ENCODE measurements at places on chromosomes 1 and 21.

- no peak for DNase-seq
Observed at GRCh38 chr1:173294843-173295242, 87.7 kb upstream of the TNFSF4 start.

DNA sequence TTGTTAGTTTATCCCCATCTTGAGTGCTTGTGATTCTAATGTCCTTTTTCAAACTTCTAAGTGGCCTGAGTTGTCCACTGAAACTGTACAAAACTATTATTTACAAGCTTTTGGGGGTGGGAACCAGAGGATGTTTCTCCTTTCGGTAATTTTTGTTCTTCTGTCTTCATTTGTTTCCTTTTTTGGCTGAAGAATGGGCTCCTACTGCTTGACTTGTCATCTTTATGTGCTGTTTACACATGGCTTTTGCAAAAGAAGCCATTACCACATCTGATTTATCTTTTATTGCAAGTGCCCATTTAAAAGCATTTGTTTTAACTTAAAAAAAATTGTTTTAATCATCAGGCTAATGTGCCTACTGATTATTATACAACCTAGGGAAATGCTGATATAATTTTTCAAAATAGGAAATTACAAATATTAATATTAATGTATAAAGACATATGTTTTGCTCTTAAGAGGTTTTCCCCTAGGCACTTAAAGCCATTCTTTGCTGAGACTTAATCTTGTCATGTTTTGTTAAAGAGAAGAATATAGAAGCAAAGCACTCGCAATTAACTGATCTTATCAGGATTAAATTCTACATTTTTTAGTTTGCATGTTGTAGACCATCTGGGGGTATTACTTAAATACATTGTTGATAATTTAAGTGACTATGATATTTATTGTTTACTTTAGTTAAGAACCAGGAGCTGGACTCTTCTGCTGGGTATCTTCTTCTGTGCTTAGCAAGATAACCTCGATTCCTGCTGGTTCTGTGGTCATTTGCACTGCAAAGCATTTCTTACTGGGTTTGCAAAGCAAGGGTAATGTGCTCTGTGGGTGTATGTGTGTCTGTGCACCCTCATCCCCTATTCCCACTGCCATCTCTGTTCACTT is 40.1 kb downstream of the TMEM200B start:
- no peak for DNase-seq

- no peak for DNase-seq
Observed at GRCh38 chr1:106620521-106620954, 435.9 kb upstream of the PRMT6 start.

GRCh38 chr1:88063605-88064004 is 620.5 kb upstream of the PKN2 start:
- DNase-seq: no peak

GRCh38 chr1:150567717-150568593 is 11.5 kb downstream of the MCL1 start:
- peak; percentile 84 for DNase-seq

- DNase-seq: no peak
Observed at GRCh38 chr1:207860531-207860930, 50.4 kb downstream of the CD34 start.

- DNase-seq: no peak
Observed at GRCh38 chr1:113714606-113715269, 44.5 kb downstream of the PHTF1 start.

- no peak for DNase-seq
Observed at GRCh38 chr1:212182579-212182978, 102.6 kb upstream of the PPP2R5A start.

- no peak for DNase-seq
Observed at GRCh38 chr1:229209386-229209785, 61.5 kb upstream of the RAB4A start.

GRCh38 chr1:234706931-234707330 is 97.0 kb upstream of the IRF2BP2 start:
- peak; percentile 23 for DNase-seq

DNA sequence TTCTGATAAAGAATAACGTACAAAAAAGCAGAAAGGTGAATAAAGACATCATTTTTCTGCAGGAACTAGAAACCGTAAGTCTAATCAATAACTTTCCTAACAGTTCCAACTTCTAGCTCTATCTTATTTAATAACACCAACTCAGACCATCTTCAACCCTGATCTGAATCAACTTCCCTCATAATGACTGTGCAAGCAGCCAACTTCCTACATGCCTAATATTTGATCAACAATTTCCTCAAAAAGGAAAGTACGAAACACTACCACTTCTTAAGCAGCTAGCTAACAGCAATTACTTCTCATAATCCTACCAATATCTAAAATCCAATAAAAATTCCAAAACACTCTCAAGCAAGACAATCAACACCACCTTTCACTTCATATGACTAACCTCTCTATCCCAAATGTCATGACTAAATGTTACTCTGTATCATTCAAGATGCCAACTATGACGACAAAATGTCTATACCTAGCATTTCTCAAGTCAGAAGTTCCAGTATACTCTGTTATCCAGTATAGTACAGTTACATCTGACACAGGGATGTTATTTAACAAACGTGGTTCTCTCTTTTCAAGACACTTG is 1.7 kb downstream of the COP1 start:
- DNase-seq: no peak

GRCh38 chr1:85544689-85545215 is 35.8 kb upstream of the CCN1 start:
- DNase-seq: no peak

DNA sequence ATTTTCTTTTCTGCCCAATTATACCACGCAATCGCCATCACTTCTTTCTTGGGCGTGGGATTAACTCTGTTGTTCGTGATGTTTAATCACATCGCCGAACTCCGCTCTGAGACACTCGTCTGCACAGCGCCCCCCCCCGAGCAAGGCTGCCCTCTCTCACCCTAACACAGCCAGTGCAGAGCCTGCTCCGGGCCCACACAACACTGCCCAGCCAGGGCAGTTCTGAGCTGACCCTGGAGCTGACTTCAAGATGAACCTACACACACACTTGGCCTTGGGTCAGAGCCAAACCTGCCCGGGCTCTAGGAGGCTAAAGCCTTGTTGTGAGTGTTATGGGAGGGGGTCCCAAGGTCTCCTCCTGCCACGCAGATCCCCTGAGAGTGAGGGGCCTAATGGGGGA is 64.6 kb upstream of the LRP8 start:
- no peak for DNase-seq

DNA sequence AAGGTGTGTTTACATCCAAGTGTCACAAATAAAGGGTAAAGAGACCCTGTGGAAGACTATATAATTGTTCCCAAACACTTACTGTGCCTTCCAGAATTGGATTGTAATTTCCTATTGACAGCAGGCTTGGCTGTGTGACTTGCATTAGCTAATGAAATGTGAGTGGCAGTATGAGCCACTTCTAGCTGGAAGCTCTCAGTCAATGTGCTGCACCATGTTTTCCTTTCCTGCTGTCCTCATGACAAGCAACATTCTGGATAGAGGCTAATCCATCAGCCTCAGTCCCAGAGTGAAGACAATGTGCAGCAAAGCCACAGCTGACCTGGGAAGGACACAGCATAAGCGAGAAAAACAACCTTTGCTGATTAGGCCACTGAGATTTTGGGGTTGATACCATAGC is 5.9 kb upstream of the FOXJ3 start:
- DNase-seq: no peak

- no peak for DNase-seq
Observed at GRCh38 chr1:100354971-100355394, 2.7 kb downstream of the CDC14A start.

- no peak for DNase-seq
Observed at GRCh38 chr1:30760596-30761324, 3.2 kb upstream of the LAPTM5 start.

- DNase-seq: no peak
Observed at GRCh38 chr1:94384485-94385265, 33.5 kb upstream of the ABCD3 start.

DNA sequence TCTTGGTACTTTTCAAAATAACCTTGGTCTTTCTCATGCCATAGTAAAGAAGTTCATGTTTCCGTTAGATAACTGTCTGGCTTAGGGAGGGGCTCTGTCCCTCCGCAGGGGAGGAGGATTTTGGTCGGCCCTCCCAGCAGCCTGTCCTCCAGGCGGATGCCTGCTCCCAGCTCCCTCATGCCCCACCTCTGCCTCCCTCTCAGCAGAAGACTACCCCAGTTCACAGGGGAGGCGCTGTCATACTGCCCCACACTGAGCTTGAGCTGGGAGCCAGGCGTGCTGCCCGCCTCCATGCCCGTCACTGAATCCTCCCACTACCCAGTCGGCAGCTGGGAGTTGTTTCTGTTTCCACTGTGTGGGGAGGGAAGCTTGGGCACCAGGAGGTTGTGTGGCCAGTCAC is 127.3 kb downstream of the CAMTA1 start:
- DNase-seq: no peak

- no peak for DNase-seq
Observed at GRCh38 chr1:234710936-234711724, 101.2 kb upstream of the IRF2BP2 start.

GRCh38 chr1:211925016-211925415 is 94.5 kb upstream of the LPGAT1 start:
- no peak for DNase-seq

- DNase-seq: no peak
Observed at GRCh38 chr1:205666372-205667166, 13.7 kb downstream of the SLC45A3 start.

DNA sequence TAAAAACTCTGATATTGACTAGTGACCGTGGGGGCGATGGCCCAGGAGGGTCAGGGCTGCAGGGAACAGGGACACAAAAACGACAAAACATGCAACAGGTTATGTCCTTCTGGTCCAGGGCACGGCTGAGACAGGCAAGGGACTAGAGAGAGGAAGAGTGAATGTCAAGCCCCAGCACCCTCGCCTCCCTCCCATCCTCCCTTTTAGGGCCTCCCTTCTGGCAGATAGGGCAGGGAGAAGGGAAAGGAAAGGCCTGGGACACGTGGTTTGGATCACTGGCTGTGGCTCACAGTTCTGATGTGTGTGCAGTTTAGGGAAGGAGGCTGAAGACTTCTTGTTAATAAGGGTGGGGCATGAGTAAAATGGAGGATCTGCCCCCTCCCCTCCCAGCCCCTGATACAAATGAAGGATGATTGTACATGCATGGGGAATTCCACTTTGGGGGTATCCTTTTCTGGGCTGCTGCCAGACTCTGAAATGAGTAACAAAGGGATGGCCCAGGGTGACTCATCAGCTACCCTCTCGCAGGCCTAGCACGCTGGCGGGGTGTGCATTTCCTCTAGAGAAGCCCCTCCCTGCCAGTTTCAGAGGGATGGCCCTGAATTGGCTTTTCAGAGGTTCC is 14.2 kb downstream of the CAPN2 start:
- DNase-seq: peak; percentile 80

- no peak for DNase-seq
Observed at GRCh38 chr21:16838331-16838730, 674.5 kb upstream of the CXADR start.

DNA sequence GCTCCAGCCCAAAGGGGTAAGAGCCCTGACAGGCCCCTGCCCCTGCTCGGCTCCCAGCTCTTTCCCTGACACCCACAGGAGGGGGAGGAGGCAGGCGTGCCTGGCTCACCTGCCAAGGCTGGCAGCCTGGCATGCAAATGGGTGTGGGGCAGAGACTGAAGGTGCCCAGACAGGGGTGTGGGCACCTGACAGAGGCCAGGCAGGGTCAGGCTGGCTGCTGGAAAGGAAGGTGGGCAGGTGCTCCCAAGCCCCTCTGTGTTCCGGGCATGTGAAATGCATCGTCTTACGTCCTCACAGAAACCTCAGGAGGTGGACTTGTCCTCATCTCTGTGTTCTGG is 19.4 kb upstream of the CASZ1 start:
- DNase-seq: no peak

DNA sequence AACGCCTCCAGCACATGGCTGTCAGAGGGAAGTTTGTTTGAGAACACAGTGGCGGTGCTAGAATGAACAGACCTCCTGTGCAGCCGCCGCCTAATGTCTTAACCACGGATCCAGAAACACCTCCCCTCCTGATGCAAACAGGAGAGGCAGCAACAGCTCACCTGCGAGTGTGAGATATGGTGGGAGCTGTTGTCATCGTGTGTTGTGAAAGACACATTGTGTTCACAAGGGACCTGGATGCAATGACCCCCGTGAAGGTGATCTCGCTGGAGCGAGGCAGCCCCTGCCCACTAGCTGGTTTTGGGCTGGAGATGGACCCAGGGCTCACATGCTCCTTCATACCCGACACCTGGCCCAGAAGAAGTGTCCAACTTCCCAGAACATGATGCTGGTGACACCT is 315.3 kb upstream of the C1orf174 start:
- DNase-seq: no peak

DNA sequence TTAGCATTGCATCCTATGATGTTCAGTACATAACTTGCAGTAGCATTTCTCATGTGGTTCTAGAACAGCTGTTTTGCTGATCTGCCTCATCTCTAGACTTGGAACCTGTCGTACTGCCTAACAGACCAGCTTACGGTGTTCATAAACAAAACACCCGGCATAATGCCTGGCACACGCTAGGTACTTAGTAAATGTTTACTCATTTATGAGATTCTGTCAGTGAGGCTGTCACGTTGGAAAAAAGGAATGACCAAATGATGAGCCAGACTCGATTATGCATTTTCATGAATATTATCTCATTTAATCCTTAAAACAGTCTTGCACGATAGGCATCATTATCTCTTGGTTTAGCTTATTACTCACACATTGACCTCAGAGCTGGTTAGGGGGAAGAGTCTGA is 46.4 kb downstream of the CACHD1 start:
- DNase-seq: no peak

- DNase-seq: no peak
Observed at GRCh38 chr1:208587110-208587509, 342.9 kb upstream of the PLXNA2 start.

DNA sequence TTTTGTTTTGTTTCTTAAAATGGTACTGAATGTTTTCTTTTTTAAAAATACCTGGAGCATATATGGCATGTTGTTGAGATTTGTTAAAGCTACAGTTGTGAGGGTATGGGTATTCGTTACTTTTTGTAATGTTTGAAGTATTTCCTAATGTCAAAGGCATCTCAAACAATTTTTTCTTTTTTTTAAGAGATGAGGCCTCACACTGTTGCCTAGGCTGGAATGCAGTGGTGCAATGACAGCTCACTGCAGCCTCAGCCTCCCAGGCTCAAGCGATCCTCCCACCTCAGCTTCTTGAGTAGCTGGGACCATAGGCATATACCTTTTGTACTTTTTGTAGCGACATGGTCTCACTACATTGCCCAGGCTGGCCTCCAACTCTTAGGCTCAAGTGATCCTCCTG is 16.1 kb downstream of the CLCN6 start:
- DNase-seq: no peak

- DNase-seq: no peak
Observed at GRCh38 chr1:27473755-27474154, 16.2 kb downstream of the WASF2 start.

- DNase-seq: no peak
Observed at GRCh38 chr1:154666051-154666790, 58.2 kb upstream of the ADAR start.

GRCh38 chr1:87143413-87144135 is 185.1 kb upstream of the LMO4 start:
- DNase-seq: no peak

DNA sequence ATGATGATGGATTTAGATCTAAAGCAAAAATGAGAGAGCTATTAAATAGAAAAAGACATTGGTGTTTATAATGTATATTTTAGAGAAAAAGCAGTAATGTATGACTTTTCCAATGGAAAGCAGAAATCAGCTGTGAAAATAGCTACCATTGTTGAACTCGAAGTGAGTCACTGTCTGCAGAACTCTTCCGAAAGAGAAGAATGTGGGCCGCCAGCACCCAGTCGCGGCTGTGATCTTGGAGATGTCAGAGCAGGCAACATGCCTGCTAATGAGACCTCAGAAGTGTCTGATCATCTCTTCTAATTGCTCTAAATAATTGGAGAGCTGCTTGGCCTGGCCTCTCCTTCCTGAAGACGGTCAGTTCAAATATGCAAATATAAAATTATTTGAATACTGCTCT is 333.6 kb upstream of the RUNX1 start:
- no peak for DNase-seq
